ENCODE measurements at places on chromosomes 11 and 22. TPM values are rescaled to one million over a fixed set of nuclear protein-coding genes. Genes with fewer than 3 reads are reported as not detected.

The SLC16A8 gene
- 0.34 TPM for total RNA-seq

The DRD4 gene
- not detected for total RNA-seq

The MUC5AC gene
- total RNA-seq: not detected

The PNPLA3 gene
- 0.88 TPM for total RNA-seq

The CREB3L1 gene
- total RNA-seq: 45.9 TPM

The KCNJ11 gene
- not detected for total RNA-seq

The KDM4D gene
- 0.64 TPM for total RNA-seq

The DERL3 gene
- not detected for total RNA-seq

The SLC22A12 gene
- total RNA-seq: not detected

The ASCL2 gene
- not detected for total RNA-seq

The TCN2 gene
- total RNA-seq: 9.6 TPM

The GRAMD4 gene
- 10.2 TPM for total RNA-seq

The KRTAP5-9 gene
- total RNA-seq: not detected

The PTGDR2 gene
- total RNA-seq: not detected

The GAB4 gene
- total RNA-seq: not detected

The CECR2 gene
- 2.1 TPM for total RNA-seq

The GSTT2B gene
- 1.8 TPM for total RNA-seq

The PARVG gene
- total RNA-seq: not detected

The NAALADL1 gene
- total RNA-seq: 21.8 TPM

The PTPN5 gene
- not detected for total RNA-seq

The ZC3H7B gene
- 37.6 TPM for total RNA-seq

The OR52E8 gene
- not detected for total RNA-seq

The IGHMBP2 gene
- 8.3 TPM for total RNA-seq

The MUC5B gene
- under 0.01 TPM for total RNA-seq

The AP2A2 gene
- total RNA-seq: 40.8 TPM

The PANX2 gene
- total RNA-seq: 2.7 TPM

The MAPK11 gene
- 8.3 TPM for total RNA-seq

The ANO1 gene
- 0.19 TPM for total RNA-seq

The RTN3 gene
- total RNA-seq: 73.1 TPM

The GPHA2 gene
- not detected for total RNA-seq

The KRTAP5-1 gene
- total RNA-seq: not detected

The UPK3A gene
- total RNA-seq: not detected

The ZP1 gene
- 1.9 TPM for total RNA-seq

The SAA4 gene
- total RNA-seq: not detected

The CRYBB3 gene
- not detected for total RNA-seq

The CARD10 gene
- total RNA-seq: 5.6 TPM

The TRIM49 gene
- total RNA-seq: not detected
